Activated T-helper 2 cell treated with anti-CD3 and anti-CD28 coated beads, Interferon-gamma antibody, Interleukin-2, Interleukin-4, amounts not matched to agents 10 μg/mL and 5 μg/mL and 100 μg/mL, durations not matched to agents 14 hours and 24 hours and 36 hours (primary cell): ENCODE measurements at places on chromosomes 7 and 10.
A peak's percentile ranks its signal among the peaks of the same experiment; 100 is the strongest.

DNA sequence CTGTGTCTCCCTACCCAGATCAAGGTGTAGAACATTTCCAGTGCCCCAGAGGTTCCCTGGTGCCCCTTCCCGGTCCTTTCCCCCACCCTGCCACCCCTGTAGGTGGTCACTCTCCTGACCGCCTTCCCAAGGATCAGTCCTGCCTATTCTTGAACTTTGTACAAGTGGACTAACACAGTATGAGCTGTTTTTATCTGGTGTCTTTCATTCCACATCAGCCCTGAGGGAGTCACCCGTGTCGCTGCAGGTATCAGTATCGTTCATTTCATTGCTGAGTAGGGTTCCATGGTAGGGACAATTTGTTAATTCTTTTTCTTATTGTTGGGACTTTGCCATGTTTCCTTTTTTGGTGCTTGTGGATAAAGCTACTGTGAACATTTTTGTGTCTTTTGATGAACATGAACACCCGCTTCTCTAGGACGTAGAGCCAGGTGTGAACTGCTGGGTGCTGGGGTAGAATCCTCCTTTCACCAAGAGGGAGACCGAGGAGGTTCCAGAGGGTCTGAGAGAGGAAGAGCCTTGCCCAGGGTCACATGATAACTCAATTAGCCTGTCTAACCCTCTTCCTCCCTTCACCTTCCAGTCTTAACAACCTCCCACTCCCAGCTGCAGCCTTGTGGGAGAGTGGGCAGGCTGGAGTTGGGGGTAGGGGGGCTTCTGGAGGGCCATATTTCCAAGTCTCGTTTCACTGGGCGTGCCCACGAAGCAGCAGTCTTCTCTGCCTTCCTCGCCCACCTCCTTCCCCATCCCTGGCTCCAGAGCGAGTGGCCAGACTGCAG is 18.0 kb downstream of the PALD1 start:
- no peak for DNase-seq

DNA sequence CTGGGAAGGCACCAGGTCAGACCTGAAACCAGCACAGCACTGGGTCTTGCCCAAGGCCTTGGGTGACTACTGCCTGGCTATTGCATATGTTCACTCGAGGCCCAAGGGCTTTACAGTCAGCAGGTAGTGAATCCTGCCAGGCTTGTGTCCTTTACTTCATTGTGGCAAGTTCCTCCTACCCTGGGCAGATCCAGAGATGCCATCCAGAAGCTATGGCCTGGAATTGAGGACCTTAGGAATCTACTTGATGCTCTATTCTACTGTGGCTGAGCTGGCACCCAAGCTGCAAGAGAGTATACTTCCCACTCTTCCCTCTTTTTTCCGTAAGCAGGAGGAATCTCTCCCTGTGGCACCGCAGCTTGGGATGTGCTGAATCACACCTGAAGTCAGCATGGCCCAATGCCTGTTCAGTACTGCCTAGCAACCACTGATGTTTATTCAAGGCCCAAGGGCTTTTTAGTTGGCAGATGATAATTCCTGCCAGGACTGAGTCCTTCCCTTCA is 246.7 kb upstream of the CTBP2 start:
- no peak for DNase-seq

DNA sequence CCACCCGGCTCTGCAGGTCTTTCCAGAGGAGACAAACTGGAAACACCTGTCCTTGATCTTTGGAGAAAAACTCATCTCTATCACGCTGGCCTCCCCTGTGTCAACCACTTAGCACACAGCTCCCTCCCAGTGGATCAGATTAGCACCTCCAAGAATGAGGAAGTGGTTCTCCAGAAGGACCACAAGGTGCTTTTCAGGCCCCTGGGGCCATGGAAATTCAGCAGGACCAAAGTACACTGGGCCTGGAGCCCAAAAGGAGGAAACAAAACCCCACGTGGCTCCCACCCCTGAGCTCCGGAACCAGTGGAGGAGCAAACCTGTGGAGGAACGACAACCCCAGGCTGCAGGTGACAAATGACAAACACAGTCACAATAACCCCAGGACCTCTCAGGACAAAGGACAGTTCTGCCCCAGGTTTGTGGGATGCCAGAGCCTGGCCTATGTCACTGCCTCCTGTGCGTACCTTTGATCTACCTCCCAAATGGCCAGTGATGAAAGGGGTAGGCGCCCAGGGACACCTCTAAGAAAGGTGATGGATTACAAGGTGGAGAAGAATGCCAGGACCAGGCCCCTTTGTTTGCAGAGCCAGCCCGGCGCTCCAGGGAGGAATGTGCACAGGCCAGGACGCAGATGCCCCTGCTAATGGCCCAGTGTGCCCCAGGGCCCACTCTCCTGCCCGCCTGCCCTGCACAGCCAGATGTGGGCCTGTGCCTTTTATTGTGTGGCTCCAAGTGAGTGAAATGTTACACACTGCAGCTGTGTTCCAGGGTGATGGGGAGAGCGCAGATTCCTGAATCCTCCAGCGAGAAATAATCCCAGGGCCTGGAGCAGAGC is 5.7 kb downstream of the TNS3 start:
- DNase-seq, result no peak

GRCh38 chr7:5704534-5704922 is 76.9 kb downstream of the RNF216 start:
- DNase-seq, result peak; percentile 60

DNA sequence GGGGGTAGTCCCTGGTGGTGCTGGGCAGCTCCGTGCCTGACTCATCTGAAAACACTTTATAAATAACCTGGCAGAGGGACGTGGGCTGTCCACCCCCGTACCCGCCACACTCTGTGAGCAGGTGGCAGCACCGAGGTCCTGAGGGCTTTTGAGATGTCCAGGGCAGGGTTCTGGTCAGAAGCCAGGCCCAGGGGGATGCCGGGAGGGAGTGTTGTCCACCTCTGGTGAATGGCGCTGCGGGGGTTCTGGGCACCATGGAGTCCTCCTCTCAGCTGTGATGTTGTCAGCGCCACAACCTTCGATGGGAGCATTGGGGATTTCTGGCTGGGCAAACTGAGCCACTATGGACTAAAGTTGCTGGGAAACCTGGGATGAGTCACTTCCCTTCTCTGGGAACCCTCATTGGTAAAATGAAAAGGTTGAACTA is 27.4 kb upstream of the GOLGA7B start:
- DNase-seq, result no peak

GRCh38 chr10:24901686-24902399 is 50.6 kb downstream of the PRTFDC1 start:
- DNase-seq, result no peak

GRCh38 chr7:41520445-41520844 is 182.4 kb downstream of the INHBA start:
- no peak for DNase-seq

DNA sequence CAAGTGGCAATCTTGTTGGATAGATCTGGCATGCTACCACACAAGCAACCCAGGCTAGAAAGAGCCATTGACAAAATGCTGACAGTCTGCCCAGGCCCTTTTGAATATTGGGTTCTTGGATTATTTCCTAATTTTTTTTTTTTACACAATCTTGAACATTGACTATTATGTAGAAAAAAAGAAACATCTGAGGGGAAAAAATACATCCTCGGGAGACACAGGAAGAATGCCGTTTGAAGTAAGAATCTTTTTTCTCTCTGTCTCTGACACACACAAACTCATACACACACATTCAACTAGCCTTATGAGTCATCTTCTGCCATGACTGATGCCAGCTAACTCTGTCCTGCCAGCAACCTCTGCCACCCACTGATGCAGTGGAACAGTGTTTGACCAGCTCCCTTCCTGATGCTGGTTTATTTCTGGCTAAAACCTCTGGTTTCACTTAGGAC is 47.2 kb downstream of the SORBS1 start:
- DNase-seq, result no peak

DNA sequence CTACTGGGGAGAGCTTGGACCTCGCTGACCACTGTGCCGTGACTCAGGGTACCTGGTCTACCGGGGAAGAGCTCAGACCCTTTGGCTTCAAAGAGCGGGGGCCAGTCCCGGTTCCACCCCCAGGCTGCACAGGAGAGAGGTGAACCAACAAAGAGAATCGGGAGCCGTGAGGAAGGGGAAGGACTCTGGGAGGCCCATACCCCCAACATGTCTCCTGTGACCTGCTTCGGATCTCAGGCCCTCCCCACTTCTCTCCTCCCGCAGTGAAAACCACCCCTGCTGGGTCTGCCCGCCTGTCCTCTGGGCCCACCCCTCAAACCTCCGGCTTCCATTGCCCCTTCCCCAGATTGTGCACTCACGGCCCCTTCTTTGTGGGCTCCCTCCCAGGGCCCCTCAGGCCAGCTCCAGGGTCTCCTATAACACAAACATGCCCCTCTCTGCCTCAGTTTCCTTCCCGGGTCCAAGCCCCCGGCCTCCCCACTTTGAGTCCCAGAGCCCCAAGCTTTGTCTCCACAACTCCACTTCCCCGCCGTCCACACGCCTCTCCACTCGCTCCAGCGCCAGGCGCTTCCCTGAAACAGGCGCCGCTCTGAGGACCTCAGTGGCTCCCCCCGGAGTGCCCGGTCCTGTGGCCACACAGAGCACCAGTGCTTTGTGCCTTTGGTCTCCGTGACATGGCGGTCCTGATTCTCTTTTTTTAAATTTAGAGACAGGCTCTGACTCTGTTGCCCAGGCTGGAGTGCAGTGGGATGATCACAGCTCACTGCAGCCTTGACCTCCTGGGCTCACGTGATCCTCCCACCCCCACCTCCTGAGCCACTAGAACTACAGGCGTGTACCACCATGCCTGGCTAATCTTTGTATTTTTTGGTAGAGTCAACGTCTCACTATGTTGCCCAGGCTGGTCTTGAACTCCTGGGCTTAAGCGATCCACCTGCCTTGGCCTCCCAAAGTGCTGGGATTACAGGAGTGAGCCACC is 7.5 kb upstream of the INTS1 start:
- DNase-seq, result no peak

DNA sequence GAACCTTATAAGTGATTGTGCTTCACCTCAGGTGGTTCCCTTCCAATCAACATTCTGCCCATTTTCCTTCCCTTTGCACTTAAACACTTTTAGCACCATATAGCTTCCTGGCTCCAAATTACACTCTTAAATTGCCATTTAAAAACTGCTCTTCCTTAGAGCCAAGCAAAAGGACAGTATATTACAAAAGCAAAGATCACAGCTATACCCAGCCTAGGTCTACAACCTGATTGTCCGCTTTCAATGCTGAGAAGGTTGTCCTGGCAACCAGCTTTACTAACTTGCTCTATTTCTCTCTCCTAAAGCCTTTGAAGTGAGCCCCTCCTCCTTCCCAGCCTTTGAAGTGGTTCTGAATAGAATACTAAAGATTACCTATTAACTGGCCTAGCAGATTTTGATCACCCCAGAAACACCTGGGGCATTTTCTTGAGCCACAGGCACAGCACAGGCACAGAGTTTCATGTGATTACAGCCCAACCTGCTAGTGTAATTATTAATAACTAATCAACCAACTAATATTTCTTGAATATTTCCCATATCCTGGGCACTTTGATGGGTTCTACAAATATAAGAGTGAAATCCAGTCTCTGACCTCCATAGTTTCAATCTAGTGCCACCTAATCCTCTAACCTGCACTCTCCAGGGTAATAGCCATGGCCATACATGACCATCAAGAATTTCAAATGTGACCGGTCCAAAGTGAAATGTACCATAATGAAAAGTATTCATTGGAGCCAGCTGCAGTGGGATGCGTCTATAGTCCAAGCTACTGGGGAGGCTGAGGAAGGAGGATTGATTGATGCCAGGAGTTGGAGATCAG is 63.6 kb upstream of the TRIM24 start:
- DNase-seq, result no peak

GRCh38 chr10:17785276-17785930 is 23.7 kb upstream of the MRC1 start:
- DNase-seq, result no peak

DNA sequence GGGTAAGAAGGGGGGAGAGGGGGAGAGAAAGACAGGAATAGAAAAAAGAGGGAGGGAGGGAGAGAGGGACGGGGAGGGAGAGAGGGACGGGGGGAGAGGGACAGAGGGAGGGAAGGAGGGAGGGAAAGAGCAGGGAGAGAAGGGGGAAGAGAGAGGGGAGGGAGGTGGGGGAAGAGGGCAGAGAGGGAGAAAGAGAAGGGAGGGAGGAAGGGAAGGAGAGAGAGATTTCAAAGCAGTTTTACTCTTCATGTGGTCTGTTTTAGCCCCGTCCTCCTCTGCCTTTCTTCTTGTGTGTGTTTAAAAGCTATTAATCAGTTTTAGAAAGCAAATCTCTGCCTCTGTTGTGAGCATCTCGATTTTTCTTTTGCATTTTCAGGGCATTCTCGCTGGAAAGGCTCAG is 237.0 kb downstream of the WDR37 start:
- no peak for DNase-seq

DNA sequence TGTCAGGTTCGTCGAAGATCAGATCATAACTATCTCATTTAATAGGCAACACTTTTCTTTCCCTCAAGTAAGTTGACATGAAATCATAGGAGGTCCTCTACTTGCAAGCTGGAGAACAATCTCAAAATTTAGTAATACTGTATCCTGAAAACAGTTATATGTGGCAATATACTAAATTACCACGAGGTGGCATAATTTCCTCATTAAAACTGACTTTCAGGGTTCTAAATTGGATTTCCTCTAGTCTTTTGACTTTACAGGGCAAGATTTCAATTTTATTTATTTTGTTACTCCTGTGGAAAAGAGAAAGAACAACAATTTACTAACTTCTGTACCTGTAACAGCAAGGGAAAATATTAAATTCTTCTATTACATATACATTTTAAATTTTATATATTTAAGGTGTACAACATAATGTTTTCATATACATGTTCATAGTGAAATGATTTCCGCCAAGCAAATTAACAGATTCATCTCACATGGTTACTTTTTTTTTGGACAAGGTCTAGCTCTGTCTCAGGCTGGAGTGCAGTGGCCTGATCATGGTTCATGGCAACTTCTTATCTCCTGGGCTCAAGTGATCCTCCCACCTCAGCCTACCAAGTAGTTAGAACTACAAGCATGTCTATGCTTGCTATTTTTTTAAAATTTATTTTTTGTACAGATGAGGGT is 53.4 kb upstream of the CYP2C18 start:
- no peak for DNase-seq

DNA sequence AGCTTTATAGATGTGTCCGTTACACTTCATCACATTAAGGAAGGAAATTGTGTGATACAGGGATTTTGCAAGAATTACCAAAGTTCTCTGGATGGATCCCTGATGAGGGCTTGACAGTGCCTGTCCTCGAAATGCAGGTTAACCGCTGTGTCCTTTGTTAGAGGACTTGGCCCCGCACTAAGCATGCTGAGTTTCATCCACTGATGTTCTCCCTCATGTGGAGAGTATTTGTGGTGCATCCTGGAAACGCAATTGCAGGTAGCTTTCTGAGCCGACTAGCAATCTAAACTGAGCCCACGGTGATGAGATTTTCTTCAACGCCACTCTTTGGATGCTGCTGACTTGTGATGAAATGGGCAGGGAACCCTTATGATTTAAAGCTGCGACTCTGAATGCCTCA is 71.9 kb upstream of the STK17A start:
- DNase-seq, result no peak

- DNase-seq, result no peak
Measured at GRCh38 chr10:33027088-33027487, 69.1 kb upstream of the ITGB1 start.

GRCh38 chr7:148318102-148318811 is 272.3 kb upstream of the C7orf33 start:
- no peak for DNase-seq
